Activated naive CD4-positive, alpha-beta T cell treated with Interleukin-2 at 50 U/mL for 16 hours (primary cell): ENCODE measurements at places on chromosomes 11 and 22.

- DNase-seq, result no peak
These were observed 34.3 kb upstream of the IGSF9B start for GRCh38 chr11:133991101-133991500.

DNA sequence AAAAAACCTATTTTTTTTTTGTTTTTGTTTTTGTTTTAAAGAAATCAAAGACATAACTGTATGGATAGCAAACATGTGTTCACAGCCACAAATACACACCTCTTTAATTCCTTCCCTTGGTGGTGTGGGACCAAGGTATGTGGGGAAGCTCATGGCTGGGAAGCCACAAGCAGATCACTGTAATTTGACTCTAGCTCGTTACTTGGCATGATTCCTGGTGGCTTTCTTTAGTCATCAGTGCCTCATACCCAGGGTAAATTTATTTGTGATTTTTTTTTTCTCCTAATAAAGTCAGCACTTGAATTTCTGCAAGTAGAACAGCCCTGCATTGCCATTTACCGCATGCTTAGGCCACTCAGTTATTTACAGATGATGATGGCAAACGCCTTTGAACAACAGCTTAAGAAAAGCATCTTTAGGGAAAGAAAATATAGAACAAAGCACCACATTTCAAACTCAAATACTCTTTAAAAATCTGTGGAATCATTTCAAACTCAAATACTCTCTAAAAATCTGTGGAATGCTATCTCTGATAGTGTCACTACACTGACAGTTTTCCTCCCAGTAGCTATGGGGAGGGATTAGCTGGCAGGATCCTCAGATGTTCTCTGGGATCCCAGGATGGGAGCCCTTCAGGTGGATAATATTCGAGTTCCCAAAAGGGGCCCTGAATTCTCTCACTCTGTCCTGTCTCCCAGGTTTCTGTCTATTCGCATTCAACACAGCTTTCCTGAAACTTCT, 687.2 kb downstream of the OPCML start:
- no peak for DNase-seq

DNA sequence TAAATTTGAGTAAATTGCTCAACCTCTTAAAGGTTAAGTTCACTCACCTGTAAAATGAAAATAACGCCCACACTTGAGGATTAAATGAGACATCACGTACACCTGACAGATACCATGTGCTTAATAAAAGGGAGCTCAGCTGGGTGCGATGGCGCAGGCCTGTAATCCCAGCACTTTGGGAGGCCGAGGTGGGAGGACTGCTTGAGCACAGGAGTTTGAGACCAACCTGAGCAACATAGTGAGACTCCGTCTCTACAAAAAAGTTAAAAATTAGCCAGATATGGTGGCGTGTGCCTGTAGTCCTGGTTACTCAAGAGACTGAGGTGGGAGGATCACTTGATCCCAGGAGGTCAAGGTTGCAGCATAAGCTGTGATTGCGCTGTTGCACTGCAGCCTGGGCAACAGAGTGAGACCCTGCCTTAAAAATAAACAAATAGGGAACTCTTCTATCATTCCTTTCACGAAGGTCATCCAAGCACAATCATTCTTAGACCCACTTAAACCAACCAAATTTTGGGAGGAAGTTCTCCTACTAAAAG, 134.1 kb downstream of the BBOX1 start:
- no peak for DNase-seq

GRCh38 chr11:127866109-127866508, 721.2 kb downstream of the ETS1 start:
- no peak for DNase-seq

- no peak for DNase-seq
These were observed 977.0 kb downstream of the TBC1D22A start for GRCh38 chr22:47739291-47740015.

DNA sequence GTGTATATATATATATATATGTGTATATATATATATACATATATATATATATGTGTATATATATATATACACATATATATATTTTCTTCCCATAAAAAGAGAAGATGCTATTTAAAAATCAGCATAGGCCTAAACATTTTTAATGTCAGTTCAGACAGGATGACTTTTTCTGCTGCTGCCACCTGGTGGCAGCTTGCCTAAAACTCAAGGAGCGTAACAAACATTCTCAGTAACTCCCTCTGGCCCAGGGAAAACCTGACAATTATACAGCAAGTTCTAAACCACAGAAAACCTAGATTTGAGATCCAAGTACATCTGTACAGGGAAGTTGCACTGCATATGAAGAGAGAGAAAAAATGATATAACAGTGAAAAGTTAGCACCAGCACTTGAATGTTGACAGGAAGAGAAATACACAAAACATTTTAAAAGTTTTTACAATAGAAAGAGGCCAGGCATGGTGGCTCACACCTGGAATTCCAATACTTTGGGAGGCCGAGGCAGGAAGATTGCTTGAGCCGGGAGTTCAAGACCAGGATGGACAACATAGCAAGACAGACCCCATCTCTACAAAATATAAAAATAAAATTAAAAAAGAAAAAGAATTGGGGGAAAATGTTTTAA, 16.6 kb downstream of the OR8A1 start:
- DNase-seq, result peak; percentile 38

DNA sequence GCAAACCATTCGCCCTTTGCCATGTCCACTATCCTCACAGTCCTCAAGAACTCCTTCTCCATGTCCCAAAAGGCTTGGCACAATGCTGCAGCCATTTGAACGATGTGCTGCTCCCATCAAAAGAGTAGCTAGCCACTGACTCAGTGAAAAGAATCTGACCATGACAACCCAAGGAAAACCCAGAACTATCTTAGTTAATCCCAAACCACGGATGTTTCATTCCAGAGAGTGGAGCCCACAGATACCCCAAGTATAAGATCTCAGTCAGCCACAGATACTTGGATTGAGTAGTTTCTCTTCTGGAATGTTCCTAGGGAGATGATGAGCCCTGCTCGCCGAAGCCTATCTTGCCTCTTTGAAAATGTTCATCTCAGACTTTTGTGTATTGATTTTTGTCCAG, 176.9 kb downstream of the NAV2 start:
- no peak for DNase-seq

DNA sequence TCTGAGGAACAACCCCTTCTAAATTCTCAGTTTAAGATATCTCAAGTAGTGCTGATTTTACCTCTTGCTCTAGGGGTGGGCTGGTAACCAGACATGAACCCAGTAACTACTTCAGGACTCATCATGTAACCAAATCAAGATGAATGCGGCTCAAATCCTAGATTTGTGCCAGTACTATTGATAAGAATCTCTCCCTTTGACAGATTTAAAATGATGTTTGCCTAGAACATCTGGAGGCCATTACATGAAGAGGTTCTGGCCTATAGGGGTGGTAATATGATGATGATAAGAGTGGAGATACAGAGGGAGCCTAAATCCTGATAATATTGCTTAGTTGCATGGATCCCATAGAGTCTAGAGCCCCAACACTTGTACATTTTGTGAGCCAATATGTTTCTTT, 672.6 kb upstream of the ANO5 start:
- no peak for DNase-seq
